Activated CD4-positive, CD25-positive, alpha-beta regulatory T cell treated with anti-CD3 and anti-CD28 coated beads, Interleukin-2, amount 50 U/mL, for 24 hours (primary cell): ENCODE measurements at places on chromosomes 11 and 22.

DNA sequence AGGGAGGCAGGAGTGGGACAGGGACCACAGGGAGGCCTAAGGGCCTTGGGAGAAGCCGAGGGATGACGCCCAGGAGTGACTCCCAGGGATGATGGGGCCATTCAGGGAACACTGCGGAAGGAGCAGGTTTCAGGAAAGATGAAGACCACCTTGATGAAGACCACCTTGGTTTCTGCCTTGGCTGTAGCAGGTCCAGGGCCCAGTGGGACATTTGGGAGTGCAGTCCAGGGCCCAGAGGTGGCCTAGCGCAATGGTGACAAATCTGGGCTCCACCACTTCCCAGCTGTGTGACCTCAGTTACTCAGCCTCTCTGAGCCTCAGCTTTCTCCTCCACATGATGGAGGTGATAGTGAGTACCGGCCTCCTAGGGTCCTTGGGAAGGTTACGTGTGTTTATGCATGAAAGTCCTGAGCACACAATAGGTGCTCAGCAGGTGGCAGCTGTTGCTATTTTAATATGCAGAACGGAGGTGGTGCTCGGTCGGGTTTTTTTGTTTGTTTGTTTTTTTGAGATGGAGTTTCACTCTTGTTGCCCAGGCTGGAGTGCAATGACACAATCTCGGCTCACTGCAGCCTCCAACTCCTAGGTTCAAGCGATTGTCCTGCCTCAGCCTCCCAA lies 770 bp downstream of the TSGA10IP start:
- no peak for ATAC-seq

DNA sequence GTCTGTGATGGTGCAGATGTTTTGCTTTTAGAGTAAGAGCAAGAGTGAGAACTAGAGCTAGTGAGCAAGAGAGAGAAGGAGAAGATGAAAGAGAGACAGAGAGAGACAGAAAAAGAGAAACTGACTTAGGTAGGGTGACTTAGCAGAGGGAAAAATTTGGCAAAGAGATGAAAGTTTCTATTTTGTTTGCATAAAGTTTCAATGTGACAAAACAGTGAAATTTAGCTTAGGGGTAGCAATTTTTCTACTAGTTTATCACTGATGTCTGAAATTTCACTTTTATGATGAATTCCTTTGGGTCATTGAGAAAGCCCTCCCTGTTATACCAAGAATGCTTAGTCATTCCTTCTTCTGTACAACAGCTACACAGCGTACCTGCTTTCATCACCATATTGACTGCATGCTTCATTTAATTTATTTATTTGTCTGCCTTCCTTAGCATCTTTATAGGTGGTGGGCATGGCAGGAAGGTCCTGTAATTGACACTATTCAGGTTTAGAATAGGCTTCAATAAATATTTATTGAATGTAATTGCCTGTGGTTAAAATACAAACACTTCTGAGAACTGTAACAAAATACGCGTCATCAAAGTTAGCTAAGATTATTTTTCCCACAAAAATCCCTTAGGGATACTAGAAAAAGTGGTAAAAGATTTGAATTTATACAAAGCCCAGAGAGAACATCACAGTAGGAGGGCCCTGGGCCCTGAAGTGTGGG lies 19.9 kb upstream of the CTSC start:
- peak; percentile 79 for ATAC-seq

- no peak for ATAC-seq
Observed at GRCh38 chr11:72817966-72818365, 3.8 kb downstream of the ATG16L2 start.

DNA sequence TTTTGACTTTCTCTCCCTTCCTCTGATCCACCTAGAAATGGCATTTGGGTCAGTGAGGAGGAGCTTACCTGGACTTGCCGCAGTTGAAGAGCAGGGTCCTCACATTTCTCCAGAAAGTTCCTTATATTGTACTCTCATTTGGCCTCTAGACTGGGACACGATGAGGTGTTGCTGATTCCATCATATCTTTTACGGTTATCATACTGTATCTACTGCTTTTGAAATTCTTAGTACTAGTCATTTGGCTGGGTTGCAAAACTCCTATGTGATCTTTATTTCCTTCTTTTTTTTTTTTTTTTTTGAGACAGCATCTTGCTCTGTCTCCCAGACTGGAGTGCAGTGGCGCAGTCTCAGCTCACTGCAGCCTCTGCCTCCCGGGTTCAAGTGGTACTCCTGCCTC lies 58.7 kb upstream of the FAM181B start:
- ATAC-seq: no peak

DNA sequence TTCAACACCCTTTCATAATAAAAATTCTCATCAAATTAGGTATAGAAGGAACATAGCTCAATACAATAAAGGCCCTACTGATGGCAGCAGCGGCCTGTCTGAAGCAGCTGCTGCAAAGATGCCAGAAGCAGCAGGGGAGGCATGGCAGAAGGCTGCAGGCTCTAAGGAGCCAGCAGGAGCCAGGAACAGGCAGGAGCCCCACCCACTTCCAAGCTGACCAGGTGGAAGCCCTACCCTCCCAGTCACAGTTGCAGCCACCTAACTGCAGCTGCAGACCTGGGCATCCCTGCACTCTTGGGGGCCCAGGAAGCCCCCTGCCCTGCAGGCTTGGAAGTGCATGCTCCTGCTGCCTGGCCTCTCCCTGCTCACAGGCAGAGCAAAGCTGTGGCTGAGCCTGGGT lies 18.2 kb upstream of the OR6A2 start:
- no peak for ATAC-seq

DNA sequence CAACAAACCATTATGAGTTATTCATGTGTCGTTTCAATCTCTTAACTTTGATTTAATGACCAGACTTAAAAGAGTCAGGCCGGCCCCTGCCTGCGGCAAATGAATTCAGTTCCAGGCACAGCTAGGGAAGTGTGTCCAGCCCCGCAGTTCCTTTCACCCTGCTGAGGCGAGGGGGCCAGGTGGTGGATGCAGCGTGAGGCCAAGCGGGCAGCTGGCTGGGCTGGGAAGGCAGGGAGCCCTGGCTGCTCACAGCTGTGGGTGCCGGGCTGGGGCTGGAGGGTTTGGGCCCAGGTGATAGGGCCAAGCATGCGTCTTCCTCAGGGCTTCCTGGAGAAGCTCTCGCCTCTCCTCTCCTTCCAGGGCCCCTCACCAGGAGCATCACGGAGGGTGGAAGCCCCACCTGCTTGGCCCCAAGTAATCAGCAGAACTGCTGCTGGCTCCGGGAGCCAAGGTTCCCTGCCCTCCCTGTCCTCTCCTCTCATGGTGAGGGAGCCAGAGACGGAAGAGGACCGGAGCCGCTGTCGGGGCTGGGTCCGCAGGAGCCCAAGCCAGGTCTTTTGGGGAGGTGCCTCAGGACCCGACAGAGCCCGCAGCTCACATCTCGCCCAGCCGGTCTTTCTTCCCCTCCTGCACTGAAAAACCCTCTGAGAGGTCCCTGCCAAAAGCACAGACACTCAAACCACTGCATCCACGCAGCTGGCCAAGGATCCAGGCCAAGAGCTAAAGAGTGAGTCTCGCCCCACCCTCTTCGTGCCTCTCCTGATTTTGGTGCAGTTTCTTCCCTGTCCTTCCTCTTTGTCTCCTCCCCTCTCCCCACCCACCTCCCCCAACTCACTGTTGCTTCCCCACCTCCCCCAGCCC lies 97.0 kb downstream of the ST3GAL4 start:
- no peak for ATAC-seq
